ENCODE measurements at places on chromosomes 7 and 10.
A peak's percentile ranks its signal among the peaks of the same experiment; 100 is the strongest.

- DNase-seq = no peak
These were observed 56.8 kb downstream of the JAZF1 start for GRCh38 chr7:28123752-28124151.

DNA sequence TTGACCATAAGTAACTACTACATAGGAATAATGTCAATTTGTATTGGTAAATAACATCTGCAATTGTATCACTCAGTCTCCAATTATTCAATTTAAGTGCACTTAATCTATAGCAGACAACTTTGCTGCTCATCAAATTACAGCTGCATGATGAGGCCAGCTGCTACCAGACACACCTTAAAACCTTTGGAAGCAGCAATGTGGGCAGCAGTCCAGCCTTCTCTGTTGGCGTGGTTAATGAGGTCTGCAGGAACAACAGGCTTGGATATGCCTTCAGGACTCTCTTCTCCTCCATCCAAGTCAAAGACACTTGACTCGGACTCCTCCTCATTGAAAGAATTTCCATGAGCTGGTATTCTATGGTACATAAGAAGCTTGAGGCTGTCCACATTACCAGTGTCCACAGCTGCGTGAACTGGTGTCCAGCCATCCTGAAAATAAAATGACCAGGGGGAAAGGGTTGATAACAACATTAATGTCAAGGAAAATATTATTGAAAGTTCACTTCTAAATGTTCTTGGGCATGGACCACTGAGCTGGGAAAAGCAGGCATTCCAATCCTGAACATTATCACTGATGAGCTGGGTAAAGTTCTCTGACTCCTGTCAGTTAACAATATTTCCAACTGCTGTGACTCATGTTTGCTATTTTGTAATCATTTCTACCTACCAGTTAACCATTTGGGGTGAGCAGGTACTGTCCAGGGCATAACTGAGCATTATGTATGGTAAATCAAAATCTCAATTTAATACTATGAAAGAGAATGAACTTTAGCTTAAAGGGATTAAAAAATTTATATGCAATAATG, 95.7 kb downstream of the CTTNBP2 start:
- no peak for DNase-seq

DNA sequence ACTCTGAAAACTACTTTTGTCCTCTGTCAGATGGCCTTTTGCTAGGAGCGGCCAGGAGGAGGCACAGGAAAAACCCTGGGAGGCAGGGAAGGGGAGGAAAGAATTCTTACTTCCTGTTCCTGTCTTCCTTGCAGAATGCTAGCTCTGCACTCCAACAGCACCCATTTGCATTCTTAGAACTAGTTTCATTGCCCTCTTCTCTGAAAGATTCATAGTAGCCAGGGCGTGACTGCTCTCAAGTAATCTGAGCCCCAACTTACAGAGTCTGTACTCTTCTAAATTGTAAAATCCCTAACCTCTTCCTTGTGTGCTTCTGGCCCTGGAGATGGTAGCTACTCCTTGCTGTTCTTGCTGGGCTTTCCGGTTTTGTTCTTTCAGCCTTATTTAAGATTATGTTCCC, 75.3 kb upstream of the STEAP1 start:
- no peak for DNase-seq

DNA sequence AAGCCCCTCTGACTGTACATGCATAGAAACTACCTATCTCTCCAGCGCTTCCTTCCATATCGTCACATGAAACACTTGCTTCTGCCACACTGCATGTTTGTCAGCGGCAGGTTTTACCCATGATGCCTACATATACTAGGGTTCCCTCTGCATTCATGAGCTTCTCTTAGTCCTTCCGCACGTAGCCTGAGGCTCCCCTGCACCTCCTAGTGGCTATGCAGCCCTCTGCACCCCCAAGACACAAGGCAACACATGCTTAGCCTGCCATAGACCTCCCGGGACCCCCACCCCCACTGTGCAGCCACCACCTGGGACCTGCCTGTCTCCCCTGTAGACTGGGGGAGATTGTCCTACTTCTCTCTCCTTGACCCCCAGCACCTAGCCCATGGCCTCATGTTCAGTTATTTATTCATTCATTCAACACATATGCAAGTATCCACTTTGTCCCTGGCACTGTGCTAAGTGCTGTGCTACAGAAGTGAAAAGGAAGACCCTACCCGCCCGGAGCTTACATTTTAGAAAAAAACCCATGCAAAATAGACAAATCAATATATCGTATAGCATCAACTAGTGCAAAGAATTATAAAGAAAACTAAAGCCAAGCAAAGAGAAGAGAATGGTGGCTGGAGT, 23.5 kb downstream of the TMEM273 start:
- DNase-seq = peak; percentile 60

DNA sequence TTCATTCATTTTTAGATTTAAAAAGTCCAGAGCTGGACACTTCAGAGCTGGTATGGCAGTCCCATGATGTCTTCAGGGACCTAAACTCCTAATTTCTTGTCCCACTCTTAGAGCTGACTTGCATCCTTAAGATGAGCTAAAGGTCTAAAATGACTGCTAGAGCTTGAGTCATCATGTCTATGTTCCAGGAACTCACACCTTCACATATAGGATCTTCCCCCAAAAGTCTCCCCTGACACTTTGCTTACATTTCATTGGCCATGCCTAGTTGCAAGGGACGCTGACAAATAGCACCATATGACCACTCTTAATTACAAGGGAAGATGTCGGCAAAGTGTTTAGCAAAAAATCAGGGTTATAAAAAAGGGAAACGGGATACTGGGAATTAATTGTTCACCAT, 10.4 kb upstream of the AOAH start:
- DNase-seq = no peak

DNA sequence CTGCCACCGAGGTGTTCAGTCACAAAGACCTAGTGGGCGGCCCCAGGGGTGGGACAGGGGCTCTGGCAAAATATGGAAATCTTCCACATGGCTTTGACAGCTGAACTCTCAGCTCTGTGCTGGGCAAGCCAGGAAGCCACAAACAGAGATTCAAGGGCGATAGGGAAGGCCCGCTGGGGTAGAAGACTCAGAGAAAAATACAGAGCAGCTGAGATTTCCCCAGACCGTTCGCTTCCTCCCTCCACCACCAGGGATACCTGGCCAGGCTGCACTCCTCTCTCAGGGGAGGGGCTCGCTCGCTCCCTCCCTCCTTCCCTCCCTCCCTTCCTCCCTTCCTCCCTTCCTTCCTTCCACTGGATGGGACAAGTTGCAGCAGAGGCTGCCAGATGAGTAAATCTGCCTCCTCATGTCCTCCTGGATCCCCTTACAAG, 260.5 kb downstream of the PRPF18 start:
- no peak for DNase-seq

GRCh38 chr10:116296291-116296721, 23.3 kb upstream of the GFRA1 start:
- no peak for DNase-seq

DNA sequence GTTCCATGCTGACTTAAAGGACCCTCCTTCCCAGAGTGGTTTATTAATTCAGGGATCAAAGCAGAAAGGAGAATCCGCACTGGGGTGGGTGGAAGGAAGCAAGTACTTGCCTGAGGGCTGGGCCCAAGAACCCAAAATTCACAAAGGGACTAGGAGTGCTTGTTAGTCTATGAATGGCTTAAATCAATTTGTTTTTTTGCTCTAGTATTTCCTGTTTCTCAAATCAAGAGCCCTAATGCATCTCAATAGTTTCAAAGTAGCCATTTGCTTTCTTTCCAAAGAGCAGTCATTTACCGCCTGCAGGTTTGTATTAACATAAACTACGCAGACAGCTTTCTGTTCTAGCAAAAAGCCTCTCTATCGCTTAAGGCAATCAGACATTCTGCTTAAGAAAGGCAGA, 44.2 kb upstream of the SLC35G1 start:
- no peak for DNase-seq

DNA sequence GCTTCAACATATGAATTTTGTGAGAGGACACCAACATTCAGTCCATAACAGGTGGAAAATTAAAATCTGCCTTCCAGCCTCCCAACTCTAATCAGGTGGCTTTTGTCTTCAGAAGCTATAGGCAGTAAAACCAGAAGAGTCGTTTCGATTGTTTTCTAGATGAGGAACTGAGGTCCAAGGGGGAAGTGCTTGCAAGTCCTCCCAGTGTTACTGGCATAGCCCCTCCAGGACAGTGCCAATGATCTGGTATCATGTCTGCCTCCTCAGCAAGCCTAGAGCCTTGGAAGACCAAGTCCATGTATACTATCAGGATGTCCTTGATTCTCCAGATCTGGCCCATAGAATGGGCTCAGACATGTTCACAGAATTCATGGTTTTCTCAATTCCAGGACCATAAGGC, 16.9 kb downstream of the CYP26A1 start:
- DNase-seq = no peak
